Natural killer cell treated with Interleukin-12 subunit alpha and Interleukin-12 subunit beta and Interleukin-15 and Interleukin-18, amount 100 ng/mL, for 72 hours (primary cell): ENCODE measurements at places on chromosomes 7 and 10. TPM values are rescaled to one million over a fixed set of nuclear protein-coding genes. Genes with fewer than 3 reads are reported as not detected.

The PLPP4 gene
- total RNA-seq = not detected

The RAPGEF5 gene
- 1.1 TPM for total RNA-seq

The FRAT1 gene
- 3.0 TPM for total RNA-seq

DNA sequence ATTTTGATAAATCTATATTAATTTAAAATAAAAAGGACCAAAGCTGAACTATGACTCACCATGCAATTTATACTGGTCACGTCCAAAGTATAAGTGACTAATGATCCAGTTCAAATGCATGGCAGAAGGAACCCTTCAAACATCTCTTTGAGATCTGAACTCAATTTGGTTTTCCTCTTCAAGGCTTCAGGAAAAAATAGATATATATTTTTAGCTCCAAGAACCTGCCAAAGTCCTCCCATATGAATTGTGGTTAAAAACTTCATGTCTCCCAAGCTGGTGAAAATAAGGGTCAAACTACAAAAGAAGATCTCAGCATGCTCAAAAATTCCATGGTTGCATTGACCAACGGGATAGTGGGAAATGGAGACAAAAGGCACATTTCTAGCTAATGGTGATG is 34.6 kb upstream of the PDE1C start:
- no peaks in the 10 kb centered on the region for H3K27me3 ChIP-seq
- no peak for DNase-seq
- H3K4me3 ChIP-seq = no peak overlapping the region
- no peak overlapping the region for H3K27ac ChIP-seq
- no peaks in the 10 kb centered on the region for H3K4me1 ChIP-seq

The VGF gene
- not detected for total RNA-seq
